ENCODE measurements at places on chromosomes 1 and 21.

- DNase-seq: no peak
These were observed 415.4 kb downstream of the PTBP2 start for GRCh38 chr1:97136996-97137395.

GRCh38 chr1:169005776-169006175, 100.7 kb upstream of the ATP1B1 start:
- no peak for DNase-seq

- DNase-seq: peak; percentile 28
These were observed 26.1 kb downstream of the CACNA1S start for GRCh38 chr1:201085902-201086735.

DNA sequence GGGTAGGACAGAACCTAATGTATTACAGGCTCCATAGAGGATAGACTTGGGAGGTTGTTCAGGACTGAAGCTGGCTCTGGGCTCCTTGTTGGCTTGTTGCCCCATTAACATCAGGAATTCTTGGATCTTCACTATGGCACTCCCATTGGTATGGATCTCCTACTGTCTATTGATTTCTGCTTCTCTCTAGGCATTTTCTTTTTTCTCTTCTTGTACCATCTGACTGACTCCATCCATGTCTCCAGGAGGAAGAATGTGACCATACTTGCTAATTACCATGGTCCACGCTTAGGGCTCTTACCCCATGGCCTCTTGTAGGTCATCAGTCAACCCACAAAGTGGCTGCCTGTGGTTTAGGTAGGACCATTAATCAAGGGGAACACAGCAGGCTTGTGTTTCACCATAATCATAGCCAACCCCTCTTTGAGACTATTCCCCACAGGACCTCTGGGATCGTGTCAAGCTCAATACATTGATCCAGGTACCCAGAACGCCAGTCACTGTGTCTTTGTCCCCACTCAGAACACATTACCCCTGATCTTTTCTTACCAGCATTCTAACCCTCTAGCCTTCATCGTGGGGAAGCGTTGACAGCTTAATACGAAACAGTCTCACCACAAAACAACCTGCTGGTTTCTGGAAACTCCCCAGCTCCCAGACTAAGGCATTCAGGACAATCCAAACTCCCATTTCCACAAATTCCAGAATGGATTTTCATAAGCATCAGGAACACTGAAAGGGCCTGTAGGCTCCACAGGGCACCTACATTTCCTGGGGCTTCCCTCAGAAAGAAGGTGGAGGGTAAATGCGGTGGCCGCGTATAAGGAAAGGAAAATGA, 97.1 kb downstream of the ETS2 start:
- DNase-seq: no peak

GRCh38 chr1:147585640-147586383, 44.5 kb downstream of the BCL9 start:
- DNase-seq: no peak

- no peak for DNase-seq
These were observed 994.9 kb downstream of the ADGRL2 start for GRCh38 chr1:82795508-82796149.

DNA sequence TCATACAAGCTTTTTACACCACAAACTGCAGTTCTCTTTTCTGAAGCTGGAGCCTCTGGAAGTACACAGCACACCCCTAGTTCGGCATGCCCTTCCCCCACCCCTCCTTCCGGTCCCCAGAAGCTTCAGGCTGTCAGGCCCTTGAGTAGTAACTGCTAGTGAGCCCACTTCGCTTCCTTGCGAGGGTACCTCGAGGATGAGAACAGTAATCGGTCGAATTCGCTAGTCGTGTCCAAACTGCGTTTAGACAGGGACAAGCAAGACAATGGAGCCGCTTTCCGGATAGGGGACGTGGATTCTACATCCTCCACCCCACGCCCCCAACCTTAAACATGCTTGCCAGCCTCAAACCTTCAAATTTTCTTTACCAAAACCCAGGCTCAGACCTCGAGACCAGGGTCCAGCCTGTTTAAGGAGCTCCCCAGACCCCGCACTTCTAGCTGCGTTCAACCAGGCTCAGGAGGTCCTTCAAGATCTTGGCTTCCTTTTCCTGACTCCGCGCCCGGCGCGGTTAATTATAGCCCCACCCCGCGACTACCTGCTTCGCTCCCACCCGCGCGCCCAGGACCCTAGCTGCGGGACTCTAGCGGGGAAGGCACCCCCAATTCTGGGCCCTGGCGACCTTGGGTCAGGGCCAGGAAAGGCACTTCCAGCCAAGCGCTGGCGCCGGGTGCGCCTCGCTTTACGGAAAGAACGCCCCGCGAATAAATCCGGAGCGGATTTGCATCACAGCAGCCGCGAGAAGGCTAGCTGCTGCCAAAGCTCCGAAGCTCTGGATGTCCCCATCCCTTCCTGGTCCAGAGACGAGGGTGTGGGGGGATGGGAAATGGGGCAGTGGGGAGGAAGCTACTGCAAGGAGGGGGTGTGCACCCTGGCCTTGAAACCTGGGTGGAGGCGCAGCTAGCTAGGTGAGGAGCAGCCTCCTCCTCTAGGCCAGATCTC, 8.1 kb upstream of the TSPAN1 start:
- DNase-seq: no peak

DNA sequence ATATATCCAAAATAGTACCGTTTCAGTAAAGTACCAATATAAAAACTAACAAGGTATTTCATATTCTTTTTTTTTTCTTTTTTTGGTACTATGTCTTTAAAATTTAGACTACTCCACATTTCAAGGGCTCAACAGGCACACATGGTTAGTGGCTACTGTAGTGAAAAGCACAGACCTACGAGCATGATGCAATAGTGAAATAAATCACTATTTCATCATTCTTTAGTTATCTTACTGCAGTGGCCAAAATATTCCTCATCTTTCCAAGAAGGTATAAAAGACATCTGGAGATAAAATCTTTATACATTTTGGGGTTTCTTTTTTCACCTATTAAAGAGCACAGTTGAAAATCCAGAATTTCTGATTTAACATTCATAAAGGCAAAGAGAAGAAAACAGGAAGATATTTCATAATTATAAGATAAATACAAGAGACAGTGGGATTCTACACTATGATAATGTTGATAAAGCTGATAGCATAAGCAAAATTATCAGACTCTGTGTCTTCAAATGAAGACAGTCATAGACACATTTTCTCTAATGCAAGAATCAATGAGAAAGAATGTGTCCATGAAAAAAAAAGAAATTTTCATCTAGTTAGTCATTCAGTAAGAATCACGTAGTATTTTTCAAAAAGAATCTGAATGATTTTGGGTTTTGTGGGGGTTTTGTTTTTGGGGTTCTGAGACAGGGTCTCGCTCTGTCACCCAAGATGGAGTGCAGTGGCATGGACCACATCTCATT, 41.9 kb downstream of the CEP170 start:
- DNase-seq: peak; percentile 44

DNA sequence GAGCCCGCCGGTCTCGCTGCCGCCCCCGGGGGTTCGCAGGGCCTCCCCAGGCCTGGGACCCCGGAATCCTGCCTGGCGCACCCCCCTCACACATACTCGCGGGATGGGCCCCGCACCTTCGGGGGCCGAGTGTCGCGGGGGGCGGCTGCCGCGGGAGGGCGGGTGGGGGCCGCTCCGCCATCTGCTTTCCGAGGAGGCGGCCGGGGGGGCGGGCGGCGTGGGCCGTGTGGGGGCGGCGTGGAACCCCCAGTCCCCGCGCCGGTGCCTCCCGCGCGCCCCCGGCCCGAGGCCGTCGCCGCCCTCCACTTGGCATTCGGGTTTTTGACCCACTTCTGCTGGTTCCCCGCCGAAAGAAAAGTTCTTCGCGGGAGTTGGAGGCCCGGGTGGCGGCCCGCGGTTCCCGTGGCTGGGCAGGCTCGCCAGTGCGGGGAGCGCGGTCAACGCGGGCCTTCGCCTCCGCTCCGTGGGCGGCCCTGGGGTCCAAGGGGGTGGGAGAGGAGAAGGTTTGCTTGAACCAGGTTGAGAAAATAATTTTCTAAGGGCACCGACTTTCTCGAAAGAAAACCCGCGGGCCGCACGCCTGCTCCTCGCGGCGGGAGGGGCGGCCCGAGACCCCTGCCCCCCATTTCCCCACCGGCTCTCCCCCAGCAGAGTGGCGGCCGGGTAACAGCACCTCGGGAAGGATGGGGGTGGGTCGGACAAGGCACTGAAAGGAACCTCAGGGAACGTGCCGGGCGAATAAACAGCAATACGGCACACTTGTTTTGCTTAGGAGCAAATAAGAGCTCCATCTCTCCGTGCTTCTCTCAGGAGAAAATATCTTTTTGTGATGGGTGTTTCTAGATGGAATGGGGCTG, 1.6 kb downstream of the PHF13 start:
- DNase-seq: no peak

- peak; percentile 26 for DNase-seq
These were observed 11.5 kb upstream of the TMEM51 start for GRCh38 chr1:15141935-15142539.

GRCh38 chr1:1206376-1206965, at the start of gene TNFRSF18:
Gene TNFRSF18, minus strand, starts transcription at chr1:1206592. Its CDS starts 21 bp downstream, at chr1:1206571.
- DNase-seq: no peak

DNA sequence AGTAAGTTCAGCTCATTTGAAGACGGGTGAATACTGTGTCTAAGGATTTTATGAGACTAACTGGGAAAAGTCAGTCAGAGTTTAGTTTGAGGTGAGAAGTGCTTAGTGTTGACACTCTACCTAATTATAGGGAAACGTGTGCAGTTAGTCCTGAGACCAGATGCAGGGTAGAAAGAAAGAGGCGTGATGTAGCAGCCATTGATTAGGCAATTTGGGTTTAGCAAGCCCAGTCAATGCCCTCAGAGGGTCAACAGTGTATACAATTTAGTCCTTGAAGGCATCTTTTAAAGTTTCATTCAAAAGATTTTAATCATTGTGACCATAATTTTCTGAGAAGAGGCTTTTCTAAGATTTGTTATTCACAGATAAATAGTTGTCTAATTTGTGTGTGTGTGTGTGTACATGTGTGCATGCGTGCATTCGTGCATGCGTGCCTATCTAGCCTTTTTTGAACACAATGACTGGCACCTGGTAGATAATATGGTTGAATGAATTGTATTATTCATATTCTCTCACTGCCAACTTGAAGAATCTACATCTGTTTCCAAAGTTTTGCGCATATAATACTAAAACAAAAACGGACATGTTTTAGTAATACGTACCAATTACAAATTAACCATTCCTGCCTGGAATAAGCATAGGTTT, 332.9 kb downstream of the SRGAP2C start:
- no peak for DNase-seq

DNA sequence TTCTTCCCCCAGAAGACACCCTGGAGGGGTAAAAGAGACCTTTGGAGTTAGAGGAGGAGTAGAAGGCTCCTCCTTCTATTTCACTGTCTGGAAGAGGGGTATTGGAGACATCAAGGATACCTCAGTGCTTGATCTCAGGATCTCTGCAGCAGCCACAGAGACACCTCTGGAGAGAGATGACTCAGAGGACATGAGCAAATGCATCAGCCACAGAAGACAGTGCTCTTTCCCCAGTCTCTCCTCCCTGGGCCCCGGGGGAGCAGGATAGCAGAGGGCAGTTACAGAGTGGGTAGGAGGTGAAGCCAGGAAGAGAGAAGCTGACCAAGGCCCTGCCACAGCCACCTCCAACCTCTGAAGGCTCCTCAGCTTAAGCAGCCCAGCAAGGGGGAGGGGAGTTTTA, 15.3 kb upstream of the TEDDM1 start:
- DNase-seq: no peak

GRCh38 chr21:43866260-43866629, 1.2 kb downstream of the AGPAT3 start:
- no peak for DNase-seq

- no peak for DNase-seq
These were observed 37.7 kb downstream of the SH3GLB1 start for GRCh38 chr1:86741947-86742572.

DNA sequence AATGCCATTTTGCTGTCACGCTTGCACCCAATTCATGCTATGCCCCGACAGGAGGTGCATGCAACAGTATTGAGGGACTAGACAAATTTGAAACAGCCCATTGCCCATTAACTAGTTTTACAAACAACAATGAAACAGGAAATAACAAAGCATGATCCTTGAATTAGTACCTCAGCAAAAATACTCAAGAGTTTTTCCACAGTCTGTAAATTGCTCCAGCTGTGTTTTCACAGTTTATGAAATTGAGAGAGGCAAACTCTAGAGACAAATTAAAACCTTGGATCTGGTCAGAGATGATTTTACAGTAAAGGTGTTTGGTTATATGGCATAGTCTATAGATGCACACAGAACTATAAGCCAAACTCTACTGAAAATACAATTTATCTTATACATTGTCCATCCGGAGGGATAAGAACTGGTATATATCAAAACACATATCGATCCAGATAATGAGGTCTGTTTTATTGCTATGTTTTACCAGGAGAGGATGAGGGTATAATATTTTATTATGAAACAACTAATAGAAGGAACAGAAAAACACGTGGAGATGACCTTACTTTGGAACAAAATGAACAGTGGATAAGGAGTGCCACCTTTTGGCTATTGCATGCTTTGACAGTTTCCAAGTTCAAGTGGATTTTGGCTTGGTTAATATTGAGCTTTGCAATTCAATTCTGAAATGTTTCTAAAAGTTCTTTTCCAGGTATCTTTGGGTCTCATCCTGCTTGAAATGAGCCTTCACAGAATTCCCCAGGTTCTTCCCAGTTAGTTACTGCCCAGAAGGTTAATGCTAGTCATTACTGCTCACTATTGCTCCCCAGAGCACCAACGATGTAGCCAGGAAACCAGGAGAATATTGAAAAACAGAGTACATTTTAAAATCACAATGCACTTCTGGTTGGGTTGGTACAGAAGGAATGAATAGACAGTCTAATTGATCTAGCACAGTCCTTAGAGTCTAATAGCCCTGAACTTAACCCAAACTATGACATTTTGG, 45.7 kb downstream of the ZC3H11B start:
- DNase-seq: no peak

- no peak for DNase-seq
These were observed 156.8 kb upstream of the GORAB start for GRCh38 chr1:170375082-170375723.

- no peak for DNase-seq
These were observed 14.6 kb downstream of the ADSS2 start for GRCh38 chr1:244437086-244437468.

DNA sequence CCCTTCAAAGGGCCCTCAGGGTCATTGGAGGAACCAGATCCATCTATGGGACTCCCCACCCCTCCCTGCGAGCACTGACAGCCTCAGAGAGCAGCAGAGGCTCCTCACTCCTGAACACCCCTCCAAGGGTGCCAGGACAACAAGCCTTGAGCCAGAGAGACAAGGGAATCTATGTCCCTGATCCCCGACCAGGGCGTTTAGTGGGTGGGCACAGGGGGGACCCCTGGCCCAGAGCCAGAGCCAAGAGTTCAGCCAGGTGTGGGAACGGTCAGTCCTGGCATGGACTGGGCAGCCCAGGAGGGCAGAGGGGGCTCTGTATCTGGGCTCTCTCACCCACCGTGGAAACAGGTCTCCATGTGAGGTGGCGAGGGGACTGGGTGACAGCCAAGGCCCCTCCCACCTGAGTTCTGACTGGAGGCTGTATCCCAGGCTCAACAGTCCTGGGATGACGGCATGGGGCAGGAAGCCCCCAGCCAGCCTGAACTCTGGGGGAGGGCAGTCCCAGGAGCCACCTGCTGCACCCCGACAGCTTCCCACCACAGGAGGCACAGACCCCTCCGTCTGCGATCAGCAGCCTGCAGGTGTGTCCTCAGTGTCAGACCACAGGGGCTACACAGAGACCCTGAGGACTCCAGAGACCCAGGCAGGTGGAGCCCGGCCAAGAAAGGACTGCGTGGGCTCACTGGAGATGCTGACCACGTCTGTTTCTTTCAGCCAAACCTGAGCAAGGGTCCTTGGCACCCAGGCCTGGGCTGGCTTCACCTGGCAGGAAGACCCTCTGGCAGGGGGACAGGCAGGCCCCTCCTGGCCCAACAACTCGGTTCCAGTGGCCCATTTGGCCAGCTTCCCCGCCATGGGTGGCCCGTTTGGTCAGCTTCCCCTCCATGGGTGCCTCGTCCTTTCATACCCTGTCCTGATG, 11.2 kb upstream of the SRARP start:
- no peak for DNase-seq
